Fibroblast of skin of scalp (primary cell): ENCODE measurements at places on chromosomes 3 and 15.

DNA sequence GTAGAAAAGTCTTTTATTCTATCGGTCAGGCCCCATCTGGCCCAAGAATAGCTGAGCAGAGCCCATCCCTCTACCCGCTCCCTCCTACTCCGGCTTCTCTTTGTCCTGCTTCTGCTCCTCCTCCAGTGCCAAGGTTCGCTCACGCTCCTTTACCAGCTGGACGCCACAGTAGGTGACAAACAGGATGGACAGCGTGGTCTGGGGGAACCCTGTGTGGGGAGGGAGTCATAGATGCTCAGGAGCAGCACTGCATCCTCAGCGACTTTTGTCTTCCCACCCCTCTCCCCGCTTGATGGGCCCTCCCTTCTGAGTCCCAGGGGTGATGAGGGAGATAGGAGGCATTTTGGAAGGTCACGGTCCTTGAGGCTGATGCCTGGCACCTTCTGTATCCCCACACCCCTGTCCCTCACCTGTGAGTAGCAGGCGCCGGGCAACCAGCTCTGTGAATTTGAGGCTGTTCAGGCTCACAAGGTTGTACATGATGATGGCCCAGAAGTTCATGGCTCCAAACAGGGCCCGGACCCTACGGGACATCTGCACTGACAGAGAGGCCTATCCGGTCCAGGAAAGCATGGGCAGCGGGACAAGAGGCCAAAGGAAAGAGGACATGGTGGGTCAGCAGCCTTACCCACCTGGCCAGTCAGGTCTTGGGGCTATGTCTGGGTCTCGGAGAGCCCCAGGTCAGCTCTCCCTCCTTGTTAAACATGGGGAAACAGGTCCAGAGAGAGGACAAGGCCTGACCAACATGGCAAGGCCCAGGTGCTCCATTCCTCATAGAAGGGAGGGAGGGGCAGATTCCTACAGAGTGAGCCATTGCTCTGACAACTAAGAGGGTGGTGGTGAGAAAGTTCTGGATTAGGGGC lies 7.6 kb downstream of the KLHL40 start:
- DNase-seq = no peak

DNA sequence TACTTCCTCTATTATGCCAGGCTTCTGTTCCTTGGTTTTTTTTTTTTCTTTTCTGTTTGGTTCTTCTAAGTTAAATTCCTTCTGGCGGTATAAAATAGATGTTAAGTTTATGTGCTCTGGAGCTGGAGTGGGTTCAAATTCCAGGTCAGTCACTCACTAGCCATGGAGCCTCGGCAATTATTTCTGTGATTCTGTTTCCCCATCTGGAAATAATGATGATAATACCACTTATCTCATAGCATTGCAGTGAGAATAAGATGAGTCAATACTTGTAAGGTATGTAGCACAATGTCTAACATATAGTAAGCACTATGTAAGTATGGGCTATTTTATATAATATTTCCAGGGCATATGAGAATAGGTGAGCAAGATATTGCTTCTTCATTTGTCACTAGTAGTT lies 33.2 kb upstream of the ZDHHC23 start:
- peak; percentile 88 for DNase-seq

DNA sequence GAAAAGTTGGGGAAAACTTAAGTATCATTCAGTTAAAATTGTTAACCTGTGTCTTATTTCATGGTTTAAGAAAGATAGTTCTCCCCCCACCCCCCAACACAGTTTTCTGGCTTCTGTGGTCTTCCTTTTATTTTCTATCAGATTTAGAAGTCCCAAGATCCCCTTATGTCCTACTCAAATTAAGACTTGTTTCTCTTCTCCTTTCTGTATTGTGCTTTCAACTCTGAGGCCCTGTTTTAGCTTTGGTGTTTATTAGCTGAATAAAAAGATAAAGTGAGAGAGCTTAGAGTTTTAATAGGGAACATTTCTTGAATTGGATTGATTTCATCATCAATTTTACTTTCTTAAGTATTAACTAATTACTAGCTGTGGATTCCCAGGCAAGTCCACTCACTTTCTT lies 62.6 kb downstream of the AKAP13 start:
- no peak for DNase-seq

DNA sequence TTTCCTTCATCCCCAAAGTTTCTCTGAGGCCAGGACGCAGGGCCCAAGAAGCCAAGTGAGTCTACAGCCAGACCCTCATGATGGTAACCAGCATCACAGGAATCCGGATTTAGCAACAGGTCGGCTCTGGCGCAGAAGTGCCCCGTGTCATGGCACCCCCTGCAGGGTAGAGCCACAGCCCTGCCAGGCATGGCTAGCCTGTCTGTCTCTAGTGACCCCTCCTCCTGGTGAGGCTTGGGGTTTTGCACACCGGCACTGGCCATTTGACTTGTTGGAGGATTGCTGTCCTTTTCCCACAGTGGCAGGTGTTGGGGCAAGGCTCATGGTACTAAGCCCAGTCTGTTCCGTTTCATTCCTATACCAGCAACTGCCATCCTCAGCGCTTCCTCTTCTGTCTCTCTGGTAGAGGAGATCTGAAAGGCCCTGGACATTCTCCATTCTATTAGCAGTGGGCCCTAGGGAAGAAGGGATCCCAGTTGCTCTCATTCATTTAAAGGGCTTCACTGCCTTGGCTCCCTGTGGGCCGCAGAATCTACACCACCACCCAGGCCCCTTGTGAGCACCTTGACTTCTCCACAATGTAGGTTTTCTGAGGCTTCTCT lies 9.4 kb upstream of the CHAC1 start:
- no peak for DNase-seq

- DNase-seq = peak; percentile 57
These were observed 274.7 kb downstream of the RBMS3 start for GRCh38 chr3:29555590-29555989.

DNA sequence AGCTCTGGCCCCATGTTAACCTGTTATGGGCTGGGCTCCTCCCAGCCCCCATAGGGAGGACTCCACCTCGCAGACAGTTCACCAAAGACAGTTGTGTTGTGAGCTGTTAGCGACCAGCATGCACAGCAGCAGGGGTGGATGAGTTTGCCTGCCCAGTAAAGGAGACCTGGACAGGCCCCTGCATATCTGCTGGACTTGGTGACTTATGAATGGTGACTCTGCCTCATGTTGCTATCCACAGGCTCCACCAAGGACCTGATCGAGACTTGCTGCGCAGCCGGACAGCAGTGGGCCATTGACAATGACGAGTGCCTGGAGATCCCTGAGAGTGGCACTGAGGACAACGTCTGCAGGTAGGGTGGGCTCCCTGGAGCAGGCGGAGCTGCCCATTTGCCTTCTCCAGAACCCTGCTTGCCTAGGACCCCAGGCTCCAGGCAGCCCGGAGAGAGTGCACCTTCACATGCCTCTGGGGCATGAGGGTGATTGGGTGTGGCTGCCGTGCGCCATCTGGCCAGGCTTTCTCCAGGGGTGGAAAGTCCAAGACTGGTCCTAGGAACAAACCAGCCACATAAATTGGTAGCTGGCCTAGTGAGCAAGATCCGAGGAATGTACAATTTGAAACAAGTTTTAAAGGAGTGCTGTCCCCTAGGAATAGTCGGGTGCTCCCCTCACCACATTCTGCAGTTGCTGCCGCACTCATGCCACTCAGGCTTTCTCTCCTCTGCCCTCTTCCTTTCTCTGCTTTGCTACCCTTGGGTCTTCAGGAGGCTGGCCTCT lies 59.1 kb downstream of the FBLN2 start:
- DNase-seq = no peak

GRCh38 chr3:177050501-177051237 lies 146.6 kb downstream of the TBL1XR1 start:
- peak; percentile 64 for DNase-seq

DNA sequence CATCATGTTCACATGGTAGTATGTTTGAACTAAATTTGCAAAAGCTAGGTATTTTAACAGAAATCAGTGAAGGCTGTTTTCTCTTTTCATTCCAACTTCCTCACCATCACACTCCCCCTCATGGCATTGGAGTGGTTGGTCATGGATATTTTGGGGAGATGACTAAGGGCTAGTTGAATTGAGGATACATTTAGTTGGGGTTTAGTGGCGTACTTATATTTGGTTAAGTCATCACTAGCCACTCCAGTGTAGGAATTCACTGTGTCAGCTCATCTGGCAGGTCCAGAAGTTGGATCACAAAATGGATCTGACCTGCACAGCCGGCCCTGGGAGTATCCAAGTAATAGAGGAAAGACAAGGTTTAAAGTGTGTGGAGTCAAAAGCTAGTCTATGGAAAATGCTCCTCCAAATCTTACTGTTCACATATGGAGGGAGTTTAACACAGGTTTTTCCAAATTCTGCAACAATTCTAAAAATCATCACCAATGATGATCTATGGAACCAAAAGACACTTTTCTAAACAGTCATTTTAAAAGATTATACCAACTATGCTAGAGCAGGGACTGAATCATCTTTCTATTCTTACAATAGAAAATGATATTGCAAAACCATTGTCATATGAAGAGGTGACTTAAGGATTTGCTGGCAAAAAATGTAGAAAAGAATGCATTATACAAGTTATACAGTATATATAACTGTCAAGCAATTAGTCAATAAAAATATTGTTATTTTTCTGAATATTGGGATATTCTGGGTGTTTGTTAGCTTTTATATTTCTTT lies 247.8 kb upstream of the PEX5L start:
- DNase-seq = no peak

GRCh38 chr3:71681224-71681668 lies 44.0 kb downstream of the EIF4E3 start:
- DNase-seq = peak; percentile 81
